Osteoblast (primary cell): ENCODE measurements at places on chromosomes 5 and 9. TPM values are rescaled to one million over a fixed set of nuclear protein-coding genes. Genes with fewer than 3 reads are reported as not detected.

- no peak for DNase-seq
Observed at GRCh38 chr5:4221048-4221447, 625.4 kb downstream of the IRX1 start.

- no peak for DNase-seq
Observed at GRCh38 chr5:110104726-110105669, 415.3 kb downstream of the MAN2A1 start.

DNA sequence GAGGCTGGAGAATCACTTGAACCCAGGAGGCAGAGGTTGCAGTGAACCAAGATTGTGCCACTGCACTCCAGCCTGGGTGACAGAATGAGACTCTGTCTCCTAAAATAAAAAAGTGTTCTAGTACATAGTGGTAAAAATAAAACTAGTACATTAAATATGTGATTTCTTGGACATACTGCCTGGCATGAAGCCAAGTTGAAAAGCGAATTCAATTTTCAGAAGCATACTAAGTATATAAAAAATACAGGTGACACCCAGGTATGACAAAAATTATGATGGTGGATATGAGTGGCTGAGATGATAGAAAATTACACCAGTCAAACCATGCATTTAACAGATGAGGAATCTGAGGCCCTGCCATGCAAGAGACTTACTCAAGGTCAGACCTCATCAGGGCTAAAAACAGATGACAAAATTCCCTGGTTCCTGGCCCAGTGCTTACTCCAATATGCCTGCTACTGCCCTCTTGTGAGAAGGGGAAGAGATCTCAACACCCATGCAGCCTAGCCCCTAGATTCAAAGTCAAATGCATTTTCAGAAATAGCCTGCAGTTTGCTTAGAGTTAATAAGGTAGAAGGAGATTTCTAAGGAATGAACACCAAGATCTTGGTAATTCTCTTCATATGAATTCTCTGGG lies 46.6 kb upstream of the GNPDA1 start:
- DNase-seq: peak; percentile 66

GRCh38 chr9:124342776-124343485 lies 72.3 kb downstream of the PSMB7 start:
- peak; percentile 99 for DNase-seq

- no peak for DNase-seq
Observed at GRCh38 chr9:38685535-38685934, 34.4 kb downstream of the FAM240B start.

DNA sequence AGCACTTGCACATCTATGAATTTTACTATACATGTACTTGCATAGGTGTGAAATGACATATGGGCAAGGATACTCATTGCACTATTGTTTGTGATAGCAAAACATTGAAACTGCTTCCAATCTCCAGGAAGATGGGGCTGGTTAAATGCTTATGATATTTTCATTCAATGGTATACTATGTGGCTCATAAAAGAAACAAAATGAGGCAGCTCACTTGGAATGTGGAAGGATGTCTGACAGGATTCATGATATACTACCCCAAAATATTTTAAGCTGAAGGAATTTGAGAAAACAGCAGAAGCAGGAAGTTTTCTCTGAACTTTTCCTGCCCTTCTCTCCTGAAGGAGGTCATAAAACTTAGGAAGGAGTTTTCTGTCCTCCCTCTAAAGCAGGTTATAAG lies 99.6 kb upstream of the CAST start:
- DNase-seq: peak; percentile 87

- DNase-seq: peak; percentile 95
Observed at GRCh38 chr5:172641359-172642050, 442 bp downstream of the NEURL1B start.

- no peak for DNase-seq
Observed at GRCh38 chr5:137834498-137835049, 33.1 kb upstream of the MYOT start.

GRCh38 chr5:89289604-89290003 lies 406.6 kb upstream of the MEF2C start:
- no peak for DNase-seq

DNA sequence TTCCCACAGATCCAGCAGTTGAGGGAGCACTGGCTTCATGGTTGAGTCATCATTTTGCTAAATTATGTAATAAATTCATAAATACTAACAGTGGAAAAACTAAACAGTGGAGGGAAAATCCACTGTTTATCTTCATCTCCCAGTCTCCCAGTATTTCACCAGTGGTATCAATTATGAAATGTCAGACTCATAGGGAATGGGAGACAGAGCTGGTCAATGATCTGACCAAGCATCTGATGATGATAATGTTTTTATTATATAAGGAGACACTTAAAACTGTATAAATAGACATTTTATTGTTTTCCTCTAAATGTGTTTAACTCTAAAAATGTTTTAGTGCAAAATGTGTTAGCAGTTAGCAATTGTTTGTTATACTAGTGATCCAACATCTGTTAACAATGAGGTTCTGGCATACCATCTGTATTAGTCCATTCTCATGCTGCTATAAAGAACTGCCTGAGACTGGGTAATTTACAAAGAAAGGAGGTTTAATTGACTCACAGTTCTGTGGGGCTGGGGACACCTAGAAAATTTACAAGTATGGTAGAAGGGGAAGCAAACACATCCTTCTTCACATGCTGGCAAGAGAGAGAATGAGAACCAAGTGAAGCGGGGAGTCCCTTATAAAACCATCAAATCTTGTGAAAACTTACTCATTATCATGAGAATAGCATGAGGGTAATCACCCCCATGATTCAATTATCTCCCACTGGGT lies 11.8 kb upstream of the REEP5 start:
- peak; percentile 74 for DNase-seq

- DNase-seq: no peak
Observed at GRCh38 chr5:2091921-2092320, 209.2 kb upstream of the IRX4 start.

- no peak for DNase-seq
Observed at GRCh38 chr9:100441911-100442361, 15.0 kb downstream of the MSANTD3 start.

GRCh38 chr9:110214090-110214489 lies 6.1 kb upstream of the C9orf152 start:
- DNase-seq: peak; percentile 90

GRCh38 chr5:18745988-18746615 lies 1111.8 kb downstream of the TAF11L14 start:
- no peak for DNase-seq

- DNase-seq: no peak
Observed at GRCh38 chr5:156378159-156378558, 51.2 kb downstream of the SGCD start.

GRCh38 chr9:35000535-35001284 lies 11.2 kb downstream of the DNAJB5 start:
- no peak for DNase-seq

DNA sequence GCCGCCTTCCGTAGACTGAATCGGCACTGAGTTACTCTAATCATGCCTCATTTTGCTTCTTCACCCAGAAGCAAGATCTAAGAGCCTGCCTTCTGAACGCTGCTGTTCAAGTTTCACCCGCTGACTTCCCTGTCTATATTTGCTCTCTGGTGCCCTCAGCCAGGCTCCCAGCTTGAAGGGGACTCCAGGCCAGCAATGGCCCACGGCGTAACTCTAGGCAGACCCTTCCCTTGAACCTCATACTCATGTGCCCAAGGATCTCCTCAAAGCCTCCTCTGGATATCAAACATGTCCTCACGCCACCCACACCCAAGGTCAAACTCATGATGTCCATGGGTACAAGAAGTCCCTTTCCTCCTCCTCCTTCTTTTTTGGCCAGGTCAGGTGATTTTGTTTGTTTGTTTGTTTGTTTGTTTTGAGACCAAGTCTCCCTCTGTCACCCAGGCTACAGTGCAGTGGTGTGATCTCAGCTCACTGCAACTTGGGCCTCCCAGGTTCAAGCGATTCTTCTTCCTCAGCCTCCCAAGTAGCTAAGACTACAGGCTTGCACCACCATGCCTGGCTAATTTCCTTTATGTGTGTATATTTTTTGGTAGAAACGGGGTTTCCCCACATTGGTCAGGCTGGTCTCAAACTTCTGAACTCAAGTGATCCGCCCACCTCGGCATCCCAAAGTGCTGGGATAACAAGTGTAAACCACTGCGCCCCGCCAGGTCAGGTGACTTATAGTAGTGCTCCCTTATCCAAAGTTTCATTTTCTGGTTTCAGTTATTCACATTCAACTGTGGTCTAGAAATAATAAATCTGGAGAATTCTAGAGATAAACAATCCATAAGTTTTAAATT lies 239.0 kb downstream of the SYK start:
- DNase-seq: no peak

DNA sequence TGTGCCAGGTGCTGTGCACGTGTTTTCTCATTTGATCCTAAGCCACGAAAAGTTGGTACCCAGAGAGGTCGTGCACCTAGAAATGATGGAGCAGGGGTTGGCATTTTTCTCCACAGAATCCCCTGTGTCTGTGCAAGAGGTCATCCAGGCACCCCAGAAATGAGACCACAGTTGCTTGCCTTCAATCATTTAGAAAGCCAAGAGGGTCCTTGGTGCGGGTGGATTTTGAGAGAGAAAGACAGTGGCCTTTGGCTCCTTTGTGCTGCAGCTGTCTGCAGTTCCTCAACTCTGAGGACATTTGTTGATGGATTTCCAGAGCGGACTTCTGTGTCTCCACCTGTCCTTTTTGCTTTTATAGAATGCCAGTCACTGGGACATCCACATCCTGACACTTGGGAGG lies 33.8 kb upstream of the SPRY4 start:
- no peak for DNase-seq

DNA sequence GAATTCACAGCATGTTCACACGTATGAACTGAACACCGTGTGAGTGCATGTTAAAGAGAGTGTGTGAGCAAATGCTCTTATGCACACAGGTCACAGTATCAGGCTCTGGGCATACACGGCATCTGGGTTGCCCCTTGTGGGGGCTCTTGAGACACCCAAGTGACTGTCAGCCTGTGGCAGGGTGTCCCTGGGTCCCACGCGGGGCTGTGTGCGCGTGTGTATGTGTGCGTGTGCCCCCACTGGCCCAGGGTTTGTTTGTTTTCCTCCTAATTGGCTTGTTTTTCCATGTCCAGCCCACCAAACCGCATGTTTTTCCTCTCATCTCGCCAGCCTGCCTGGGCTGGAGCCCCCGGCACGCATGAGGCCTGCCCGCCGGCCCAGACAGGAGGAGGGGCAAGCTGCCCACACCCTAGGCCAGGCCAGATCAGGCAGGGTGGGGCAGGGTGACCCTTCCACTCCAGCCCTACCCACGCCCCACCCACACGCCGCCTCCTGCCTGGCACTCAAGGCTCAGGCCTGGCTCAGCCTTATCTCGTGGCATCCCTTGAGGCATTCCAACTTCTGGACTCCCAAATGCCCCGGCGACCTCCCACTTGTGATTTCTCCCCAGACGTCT lies 28.8 kb downstream of the CNTFR start:
- peak; percentile 45 for DNase-seq

Gene SECISBP2
- 30.6 and 30.8 TPM in 2 replicates for total RNA-seq

Gene ADRA1B
- 0.29 and 0.36 TPM in 2 replicates for total RNA-seq

Gene RUSC2
- total RNA-seq: 25.0 and 28.6 TPM in 2 replicates

Gene NFIB
- total RNA-seq: 21.0 and 26.2 TPM in 2 replicates

Gene PAXX
- 13.3 and 16.6 TPM in 2 replicates for total RNA-seq

Gene ACSL6
- not detected in 2 replicates for total RNA-seq

Gene IL9
- total RNA-seq: not detected in 2 replicates

Gene FABP6
- not detected in 2 replicates for total RNA-seq

Gene KIF4B
- not detected in 2 replicates for total RNA-seq

Gene CYLC2
- total RNA-seq: not detected in 2 replicates

Gene CCDC192
- not detected in 2 replicates for total RNA-seq

Gene SHC3
- total RNA-seq: under 0.01 and 0.36 TPM in 2 replicates

Gene C9orf153
- under 0.01 and 0.59 TPM in 2 replicates for total RNA-seq

Gene SEMA4D
- total RNA-seq: 0.72 and 0.88 TPM in 2 replicates
